ENCODE measurements at places on chromosomes 7 and 10.

DNA sequence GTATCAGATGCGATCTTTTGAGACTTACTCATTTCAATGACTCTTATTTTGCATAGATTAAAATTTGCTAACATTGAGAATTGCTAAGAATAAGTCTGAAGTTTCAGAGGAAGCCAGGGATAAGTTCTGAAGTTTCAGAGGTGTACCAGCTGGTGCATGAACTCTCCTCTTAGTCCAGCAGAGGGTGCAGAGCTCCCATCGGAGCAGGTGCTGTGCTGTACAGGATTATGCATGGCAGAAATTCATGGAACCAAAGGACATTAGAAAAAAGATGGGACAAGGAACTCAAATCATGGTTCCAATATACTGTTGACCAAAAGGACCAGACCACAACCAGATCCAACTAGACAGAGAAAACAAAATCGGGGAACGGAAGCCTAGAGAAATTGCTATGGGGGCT lies 41.9 kb downstream of the MGAM2 start:
- no peaks in the 10 kb centered on the region for H3K36me3 ChIP-seq
- no peak overlapping the region for H3K27ac ChIP-seq
- H3K27me3 ChIP-seq: peaks cover 3% of the 10 kb centered on the region

GRCh38 chr7:17651863-17652385 lies 288.4 kb downstream of the SNX13 start:
- no peak overlapping the region for H3K4me3 ChIP-seq
- DNase-seq: no peak
- H3K4me1 ChIP-seq: peaks cover 12% of the 10 kb centered on the region
- H3K27me3 ChIP-seq: no peaks in the 10 kb centered on the region

- peaks cover 9% of the 10 kb centered on the region for H3K36me3 ChIP-seq
- no peaks in the 10 kb centered on the region for H3K27me3 ChIP-seq
- H3K4me1 ChIP-seq: peaks cover 47% of the 10 kb centered on the region
- H3K4me3 ChIP-seq: no peak overlapping the region
- H3K27ac ChIP-seq: peak overlapping the region; percentile 84
Observed at GRCh38 chr7:30549931-30550493, 44.7 kb upstream of the GARS1 start.

DNA sequence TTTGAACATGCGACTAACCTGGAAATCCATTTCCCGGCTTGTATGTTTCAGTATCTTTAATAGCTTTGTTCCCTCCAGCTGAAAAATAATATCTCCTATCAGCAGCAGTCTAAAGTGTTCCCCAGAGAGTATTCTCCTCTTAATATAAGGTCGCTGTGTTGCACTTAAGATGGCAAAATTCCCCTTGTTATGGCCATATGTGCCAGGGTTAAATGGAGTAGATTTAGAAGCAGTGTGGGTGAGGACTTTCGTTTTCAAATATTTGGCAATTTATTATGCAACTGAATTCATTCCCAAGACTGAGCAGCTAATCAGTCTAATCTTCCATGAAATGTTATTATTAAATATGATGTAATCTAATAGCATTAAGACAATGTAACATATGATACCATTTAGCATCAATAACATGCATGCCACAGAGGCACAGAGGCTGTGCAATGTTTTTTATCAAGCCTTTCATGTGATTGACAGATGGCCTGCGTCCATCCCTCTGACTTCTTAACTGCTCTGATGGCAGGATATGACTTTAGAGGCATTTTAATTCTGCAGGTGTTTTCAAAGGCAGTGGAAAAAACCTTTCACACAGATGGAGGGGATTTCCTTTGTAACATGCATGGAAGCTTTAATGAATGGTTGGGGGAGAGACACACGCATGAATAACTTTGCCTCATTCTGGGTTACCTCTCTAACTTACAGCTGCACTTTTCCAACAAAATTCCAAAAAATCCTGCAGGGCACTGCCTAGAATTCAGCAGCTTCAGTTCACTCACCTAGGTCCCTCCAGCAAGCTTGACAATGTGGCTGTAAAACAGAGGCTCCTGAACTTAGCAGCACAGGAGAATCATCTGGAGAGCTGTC lies 55.1 kb upstream of the ZPBP start:
- H3K36me3 ChIP-seq: no peaks in the 10 kb centered on the region
- H3K27ac ChIP-seq: no peak overlapping the region
- no peak for DNase-seq
- H3K4me1 ChIP-seq: no peaks in the 10 kb centered on the region
- H3K4me3 ChIP-seq: no peak overlapping the region
- peaks cover 15% of the 10 kb centered on the region for H3K27me3 ChIP-seq

DNA sequence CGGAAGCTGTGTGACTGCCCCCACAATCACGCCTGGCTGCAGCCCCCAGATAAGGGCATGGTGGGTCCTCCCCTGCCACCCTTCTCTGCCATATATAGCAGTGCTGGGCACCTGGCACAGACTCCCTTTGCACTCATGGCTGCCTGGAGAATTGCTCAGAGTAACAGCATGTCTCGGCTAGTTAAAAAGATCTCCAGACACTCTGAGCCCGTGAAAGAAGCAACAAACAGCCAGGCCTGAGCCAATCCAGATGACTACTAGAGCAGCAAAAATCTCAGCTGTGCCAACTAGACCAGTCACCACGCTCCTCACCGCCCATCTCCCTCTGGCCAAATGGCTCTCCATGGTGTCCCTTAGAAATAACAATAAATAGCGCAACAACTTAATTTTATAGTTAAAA lies 71.3 kb downstream of the PARD3 start:
- H3K27me3 ChIP-seq: no peaks in the 10 kb centered on the region
- H3K4me3 ChIP-seq: no peak overlapping the region
- no peaks in the 10 kb centered on the region for H3K36me3 ChIP-seq
- DNase-seq: no peak

- H3K4me3 ChIP-seq: no peak overlapping the region
- no peaks in the 10 kb centered on the region for H3K4me1 ChIP-seq
- peaks cover 2% of the 10 kb centered on the region for H3K27me3 ChIP-seq
- no peaks in the 10 kb centered on the region for H3K36me3 ChIP-seq
- no peak overlapping the region for H3K27ac ChIP-seq
Observed at GRCh38 chr7:45631569-45631968, 57.4 kb downstream of the ADCY1 start.

GRCh38 chr10:107814865-107815487 lies 650.5 kb upstream of the SORCS1 start:
- H3K36me3 ChIP-seq: no peaks in the 10 kb centered on the region
- peaks cover 5% of the 10 kb centered on the region for H3K4me1 ChIP-seq
- DNase-seq: no peak

DNA sequence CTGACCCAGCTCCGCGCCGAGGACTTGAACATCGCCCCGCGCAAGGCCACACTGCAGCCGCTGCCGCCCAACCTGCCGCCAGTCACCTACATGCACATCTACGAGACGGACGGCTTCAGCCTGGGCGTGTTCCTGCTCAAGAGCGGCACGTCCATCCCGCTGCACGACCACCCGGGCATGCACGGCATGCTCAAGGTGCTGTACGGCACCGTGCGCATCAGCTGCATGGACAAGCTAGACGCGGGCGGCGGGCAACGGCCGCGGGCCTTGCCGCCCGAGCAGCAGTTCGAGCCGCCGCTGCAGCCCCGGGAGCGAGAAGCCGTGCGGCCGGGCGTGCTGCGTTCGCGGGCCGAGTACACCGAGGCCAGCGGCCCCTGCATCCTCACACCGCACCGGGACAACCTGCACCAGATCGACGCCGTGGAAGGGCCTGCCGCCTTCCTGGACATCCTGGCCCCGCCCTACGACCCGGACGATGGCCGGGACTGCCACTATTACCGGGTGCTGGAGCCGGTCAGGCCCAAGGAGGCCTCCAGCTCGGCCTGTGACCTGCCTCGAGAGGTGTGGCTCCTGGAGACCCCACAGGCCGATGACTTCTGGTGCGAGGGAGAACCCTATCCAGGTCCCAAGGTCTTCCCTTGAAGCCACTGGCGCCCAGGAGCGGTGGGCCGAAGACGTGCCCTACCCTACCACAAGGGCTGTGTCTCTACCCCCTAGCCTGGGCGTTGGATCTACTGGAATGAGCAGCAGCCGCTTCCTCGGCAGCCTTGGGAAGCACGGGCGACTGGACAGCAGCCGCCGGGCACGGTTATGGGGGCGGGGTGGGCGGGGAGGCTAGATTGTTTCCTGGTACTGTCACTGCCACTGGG lies 945 bp downstream of the ADO start:
- no peaks in the 10 kb centered on the region for H3K36me3 ChIP-seq
- H3K27ac ChIP-seq: peak overlapping the region; percentile 93
- DNase-seq: no peak
- peak overlapping the region; percentile 90 for H3K4me3 ChIP-seq
- H3K4me1 ChIP-seq: peaks cover 34% of the 10 kb centered on the region
- H3K27me3 ChIP-seq: peaks cover 3% of the 10 kb centered on the region

DNA sequence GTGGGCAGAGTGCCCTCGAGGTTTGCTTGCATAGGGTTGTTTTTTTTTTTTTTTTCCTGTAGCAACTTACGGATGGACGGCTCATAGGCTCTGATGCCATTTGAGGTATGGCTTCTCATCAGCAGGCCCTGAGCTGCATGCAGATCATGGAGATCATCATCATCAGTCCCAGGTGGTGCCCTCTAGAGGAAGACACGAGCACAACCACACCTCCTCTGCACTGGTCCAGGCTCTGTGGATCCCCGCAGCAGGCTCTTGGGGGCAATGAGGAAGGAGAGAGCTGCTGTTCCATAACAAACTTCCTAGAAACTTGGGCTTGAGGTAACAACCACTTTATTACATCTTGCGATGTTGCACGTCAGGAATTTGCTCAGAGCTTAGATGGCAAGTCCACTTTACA lies 132.7 kb upstream of the CXCL12 start:
- H3K27ac ChIP-seq: no peak overlapping the region
- H3K4me3 ChIP-seq: no peak overlapping the region
- peaks cover 21% of the 10 kb centered on the region for H3K4me1 ChIP-seq
- DNase-seq: no peak

- H3K27ac ChIP-seq: no peak overlapping the region
- no peak overlapping the region for H3K4me3 ChIP-seq
- H3K27me3 ChIP-seq: no peaks in the 10 kb centered on the region
- H3K4me1 ChIP-seq: peaks cover 4% of the 10 kb centered on the region
- DNase-seq: no peak
Observed at GRCh38 chr10:87053111-87053510, 33.0 kb downstream of the FAM25A start.

DNA sequence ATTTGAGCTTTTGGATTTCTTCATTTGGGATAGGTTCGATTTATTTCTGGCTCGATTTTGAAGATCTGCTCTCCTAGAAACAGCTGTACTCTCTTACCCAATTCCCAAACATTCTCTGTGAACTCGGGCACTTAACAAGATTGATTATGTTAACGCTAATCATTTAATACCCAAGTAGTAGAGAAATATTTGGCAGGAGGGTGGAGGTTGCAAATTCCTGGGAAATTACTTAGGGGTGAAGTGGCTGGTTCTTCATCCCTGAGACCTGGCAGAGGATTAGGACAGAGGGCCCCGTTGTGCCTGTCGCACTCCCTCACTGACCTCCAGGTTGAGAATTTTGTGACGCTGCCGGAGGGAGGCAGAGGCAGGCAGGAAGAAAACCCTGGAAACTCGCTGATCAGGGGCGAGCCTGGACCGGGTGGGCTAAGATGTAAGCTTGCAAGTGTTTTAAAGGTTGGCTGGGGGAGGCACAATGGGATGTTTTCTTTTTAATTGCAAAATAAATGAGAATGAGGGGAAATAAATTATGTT lies 182.6 kb downstream of the TCF7L2 start:
- H3K27me3 ChIP-seq: peaks cover 2% of the 10 kb centered on the region
- H3K27ac ChIP-seq: peak overlapping the region; percentile 66
- no peaks in the 10 kb centered on the region for H3K36me3 ChIP-seq

GRCh38 chr7:99221866-99222265 lies 14.0 kb upstream of the KPNA7 start:
- no peak overlapping the region for H3K27ac ChIP-seq
- no peaks in the 10 kb centered on the region for H3K36me3 ChIP-seq
- no peak overlapping the region for H3K4me3 ChIP-seq

DNA sequence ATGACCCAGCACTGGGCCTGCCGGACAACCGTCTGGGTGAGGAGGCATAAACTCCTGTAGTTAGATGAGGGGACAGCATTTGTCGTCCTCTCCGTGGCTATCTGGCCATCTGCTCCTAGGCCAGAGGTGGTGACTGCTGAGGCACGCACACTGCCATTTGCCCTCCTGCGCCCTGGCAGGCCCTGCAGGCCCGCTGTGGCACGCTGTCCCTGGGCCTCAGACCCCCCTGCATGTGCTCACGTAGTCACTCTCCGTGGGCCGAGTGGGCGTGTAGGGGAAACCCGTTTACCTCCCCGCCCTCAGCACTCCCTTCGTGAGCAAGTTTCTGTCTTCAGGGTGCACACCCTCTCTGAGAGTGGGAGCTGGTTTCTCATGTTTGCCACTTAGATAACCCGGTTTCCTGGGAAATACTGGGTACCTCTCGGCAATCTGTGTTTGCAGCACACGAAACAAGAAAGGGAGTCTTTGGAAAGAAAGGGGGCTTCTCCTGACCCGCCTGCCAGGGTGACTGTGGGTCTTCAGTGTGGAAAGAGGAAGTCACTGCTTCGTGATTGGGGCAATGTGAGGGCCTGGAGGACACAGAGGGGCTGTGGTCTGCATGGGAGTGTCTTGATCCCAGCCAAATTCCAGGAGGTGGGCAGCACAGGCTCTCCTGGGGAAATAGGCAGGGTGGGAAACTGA lies 10.8 kb downstream of the ADAMTS14 start:
- peaks cover 39% of the 10 kb centered on the region for H3K4me1 ChIP-seq
- no peaks in the 10 kb centered on the region for H3K27me3 ChIP-seq
- peak overlapping the region; percentile 77 for H3K27ac ChIP-seq
- no peaks in the 10 kb centered on the region for H3K36me3 ChIP-seq

DNA sequence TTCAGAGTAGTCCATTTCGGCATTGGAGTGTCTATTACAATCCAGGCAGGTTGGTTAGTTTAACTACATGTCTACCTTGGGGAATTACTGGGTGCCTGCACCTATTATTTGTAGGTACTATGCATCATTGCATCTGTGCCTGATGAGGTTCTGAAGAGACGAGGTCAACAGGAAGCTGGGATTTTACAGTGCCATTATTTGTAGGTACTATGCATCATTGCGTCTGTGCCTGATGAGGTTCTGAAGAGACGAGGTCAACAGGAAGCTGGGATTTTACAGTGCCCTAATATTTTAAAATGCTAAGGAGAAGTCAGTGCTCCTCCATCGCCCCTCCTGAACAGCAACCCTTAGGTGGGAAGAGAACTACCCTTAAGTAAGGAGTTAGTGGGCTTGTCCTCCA lies 41.7 kb downstream of the NPY start:
- no peak overlapping the region for H3K27ac ChIP-seq
- no peak for DNase-seq
- H3K4me3 ChIP-seq: no peak overlapping the region
- no peaks in the 10 kb centered on the region for H3K4me1 ChIP-seq
